Foreskin melanocyte (primary cell): ENCODE measurements at places on chromosomes 4 and X.
A peak's percentile ranks its signal among the peaks of the same experiment; 100 is the strongest.

DNA sequence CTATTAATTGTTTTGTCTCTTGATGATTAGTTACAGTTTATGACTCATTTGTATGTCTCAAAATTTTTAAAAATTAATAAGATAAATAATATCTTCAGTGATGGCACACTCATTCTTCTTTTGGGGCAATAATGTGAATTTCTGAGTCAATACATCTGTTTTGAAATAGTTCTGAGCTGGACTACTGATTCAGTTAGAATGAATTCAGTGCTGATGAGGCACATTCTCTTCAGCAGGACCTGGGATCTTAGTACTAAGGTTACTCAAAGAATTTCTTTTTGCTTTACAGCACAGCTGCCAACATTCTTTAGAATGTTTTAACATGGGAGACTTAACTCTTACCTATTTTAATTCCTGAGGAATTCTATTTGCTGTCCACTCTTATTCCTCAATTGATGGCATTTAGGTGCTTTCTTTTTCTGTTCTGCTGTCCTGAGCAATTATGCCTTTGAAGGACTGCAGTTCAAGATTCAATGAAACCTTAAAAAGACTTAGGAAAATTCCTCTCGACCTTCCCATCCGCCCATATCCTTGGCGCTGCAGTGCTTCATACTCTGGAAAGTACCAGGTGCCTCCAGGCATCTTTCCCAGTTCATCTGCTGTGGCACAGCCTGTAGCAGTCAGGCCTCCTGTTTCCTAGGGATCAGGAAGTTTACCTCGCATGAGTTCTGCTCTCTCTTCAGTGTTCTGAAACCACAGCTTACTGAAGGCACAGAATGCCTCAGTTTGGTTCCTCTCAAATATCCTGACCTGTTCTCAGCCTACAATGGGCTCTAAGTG lies 213.7 kb downstream of the FSTL5 start:
- no peak for DNase-seq

DNA sequence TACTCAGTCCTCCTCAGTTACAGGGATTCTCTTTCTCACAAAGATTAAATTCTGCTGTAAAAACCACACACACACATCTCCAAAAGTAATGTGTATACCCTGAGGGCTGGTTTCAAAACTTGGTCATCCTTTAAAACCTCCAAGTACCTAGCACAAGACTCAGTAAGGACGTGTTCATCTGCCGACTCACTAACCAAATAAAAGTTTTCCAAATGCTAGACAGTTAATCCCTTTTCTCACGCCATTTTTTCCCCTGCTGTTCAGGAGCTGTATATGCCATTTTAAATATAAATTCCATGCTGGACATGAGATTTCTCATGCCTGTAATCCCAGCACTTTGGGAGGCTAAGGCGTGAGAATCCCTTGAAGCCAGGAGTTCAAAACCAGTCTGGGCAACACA lies 3.9 kb upstream of the SAT1 start:
- no peak for DNase-seq

DNA sequence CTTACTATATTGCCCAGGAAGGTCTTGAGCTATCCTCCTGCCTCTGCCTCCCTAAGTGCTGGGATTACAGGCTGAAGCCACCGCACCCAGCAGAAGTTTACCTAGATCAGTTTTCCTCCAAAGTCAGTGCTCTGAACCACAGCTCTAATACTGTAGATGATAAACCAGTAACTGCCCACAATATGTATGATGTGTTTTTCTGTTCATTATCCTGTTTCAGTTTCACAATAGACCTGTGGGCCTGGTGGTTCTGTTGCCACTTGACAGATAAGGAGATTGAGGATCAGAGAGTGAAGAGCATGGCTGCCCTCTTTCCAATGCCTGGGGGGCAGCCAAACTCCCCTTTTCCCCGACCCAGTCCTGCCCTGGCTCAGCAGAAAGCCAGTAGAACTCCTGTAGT lies 87.0 kb downstream of the EFNB1 start:
- no peak for DNase-seq

DNA sequence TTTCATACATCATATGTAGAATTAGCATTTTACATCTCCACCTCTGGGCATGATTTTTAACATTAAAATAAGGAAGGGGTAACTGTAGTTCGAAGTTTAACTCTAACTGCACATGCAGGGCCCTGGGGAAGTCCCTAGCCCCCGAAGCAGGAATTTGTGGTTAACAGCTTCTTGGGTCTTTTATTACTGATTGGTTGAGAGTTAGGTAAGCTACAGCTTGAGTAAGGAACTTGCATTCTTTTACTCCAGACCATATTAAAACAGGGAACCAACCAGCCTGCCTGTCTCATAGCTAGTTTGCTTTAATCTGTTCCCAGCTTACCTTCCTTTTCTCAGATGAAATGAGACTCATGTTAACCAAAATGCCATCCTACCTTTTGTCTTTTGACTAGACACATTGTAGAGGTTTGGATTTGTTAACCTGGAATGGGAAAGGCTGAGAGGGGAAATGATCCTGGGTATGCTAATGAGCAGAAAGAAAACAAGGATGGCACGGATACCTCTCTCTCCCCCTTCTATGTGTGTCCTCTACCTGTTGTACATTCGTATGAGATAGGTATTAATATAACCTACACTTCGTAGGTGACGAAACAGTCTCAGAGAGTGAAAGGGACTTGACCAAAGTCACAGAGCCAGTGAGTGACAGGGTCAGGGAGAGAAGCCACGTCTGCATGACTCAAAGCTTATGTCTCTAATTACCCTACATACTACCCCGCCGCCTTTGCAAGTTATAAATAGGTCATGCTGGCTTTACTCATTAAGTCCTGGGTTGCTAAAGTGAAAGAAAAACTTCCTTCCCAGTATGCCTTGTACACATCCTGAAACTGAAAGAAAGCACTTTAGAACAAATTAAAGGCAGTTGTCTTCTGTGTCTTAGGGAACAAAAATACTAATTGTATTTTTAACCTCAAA lies 119.5 kb upstream of the AFF2 start:
- peak; percentile 8 for DNase-seq
